ENCODE measurements at places on chromosomes 1 and 21.
A peak's percentile ranks its signal among the peaks of the same experiment; 100 is the strongest.

DNA sequence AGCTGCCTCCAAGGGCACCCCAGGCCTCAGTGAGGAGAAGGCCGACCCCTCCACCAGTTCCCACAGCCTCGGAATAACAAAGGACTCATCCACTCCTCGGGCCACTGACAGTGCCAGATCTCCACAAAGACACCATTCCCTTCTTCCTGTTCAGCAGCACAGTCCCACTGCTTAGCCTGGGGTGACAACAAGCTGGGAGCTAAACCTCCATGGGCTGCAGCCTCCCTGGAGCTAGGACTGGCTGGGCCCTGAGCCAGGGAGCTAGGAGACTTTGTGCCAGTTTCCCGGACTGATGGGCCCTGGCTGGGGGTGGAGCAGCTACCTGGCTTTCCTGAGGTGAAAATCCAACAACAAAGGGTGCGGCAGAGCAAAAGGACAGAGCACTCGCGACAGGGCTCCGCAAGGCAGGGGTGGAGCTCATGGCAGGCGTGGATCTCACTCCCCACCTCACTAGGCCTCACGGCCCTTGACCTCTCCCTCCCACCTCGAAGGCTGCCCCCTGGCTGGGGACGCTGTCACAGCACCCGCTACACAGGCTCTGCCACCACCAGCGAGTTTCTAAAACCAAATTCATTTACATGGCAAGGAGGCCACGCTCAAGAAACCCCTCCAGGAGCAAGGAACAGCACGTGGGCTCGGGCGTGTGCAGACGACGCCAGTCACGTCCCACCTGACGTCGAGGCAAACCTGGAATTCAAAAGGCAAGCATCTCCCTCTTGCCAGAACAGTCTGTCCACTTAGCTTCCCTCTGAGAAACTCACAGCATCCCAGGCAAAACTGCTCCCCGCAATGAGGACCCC lies 13.8 kb downstream of the SLC35E2B start:
- no peak for DNase-seq

DNA sequence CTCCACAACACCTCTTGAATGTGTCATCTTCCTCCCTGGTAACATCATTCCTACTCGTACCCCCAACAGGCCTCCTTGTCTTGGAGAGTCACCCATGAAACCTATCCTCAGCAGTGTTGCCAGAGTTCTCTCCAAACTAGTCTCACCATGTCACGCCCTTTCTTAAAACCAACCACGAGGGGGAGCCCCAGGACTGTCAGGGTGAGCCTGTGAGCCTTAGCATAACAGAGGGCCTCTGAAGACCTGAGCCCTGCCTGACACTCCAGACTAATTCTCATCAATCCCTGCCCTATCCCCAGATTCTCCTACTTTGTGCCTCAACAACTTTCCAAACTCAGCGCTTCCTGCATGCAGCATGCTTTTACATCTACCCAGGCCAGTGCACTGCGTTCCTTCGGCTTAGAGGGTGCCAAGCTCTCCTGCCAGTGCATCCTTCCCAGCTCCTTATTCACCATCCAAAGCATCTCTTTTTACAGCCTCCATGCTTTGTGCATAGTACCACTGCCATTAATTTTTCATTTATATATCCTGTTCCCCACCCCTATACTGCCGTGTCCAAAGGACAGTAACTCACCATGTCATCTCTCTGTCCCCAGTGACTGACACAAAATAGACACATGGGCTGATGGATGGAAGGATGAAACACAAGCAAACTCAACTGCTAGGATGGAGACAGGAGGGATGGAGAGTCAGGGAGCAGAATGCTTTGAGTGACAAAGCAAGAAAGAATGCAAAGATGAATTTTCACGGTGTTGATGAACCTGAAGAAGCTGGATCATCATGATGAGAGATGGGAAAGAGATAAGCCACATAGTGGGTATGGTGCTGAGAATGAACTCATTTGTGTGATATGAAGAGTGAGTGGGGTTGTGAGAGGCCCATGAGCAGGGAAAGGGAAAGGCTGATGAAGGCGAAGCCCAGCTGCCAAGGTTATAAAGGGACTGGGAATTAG lies 34.0 kb downstream of the ZNF697 start:
- peak; percentile 19 for DNase-seq

- no peak for DNase-seq
Observed at GRCh38 chr1:66876664-66877063, 48.0 kb downstream of the DNAI4 start.

DNA sequence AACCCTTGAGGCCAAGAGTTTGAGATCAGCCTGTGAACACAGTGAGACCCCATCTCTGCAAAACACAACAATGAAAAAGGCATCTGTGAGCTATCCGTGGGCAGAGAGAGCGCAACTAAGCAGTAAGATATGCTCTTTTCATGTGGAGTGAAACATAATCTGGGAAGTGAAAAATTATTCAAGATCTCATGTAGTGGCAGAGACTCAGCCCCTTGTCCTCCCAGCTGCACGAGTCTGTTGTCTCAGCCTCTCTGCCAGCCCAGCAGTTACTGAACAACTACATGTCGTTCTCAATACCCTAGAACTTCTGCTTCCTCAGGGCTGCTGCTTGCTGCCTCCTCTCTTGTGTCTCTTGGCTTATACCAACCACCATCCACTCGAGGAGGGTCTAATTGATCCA lies 61.3 kb upstream of the WDR26 start:
- no peak for DNase-seq

DNA sequence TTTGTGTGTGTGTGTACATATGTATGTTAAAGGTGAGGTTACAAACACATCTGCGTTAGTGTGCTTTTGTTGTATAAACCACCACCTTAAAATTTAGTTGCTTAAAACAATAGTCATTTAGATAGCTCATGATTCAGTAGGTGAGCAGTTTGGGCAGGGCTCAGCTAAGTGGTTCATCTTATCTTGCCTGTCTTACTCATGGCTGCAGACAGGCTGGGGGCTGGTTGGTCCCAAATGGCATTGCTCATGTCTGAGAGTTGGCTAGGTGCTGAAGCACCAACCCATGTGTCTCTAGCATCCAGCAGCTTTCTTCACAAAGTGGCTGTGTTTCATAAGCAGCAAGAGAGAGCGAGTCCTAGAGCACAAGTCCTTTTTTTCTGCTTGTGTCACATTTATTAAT lies 91.4 kb downstream of the MACF1 start:
- DNase-seq: no peak

- no peak for DNase-seq
Observed at GRCh38 chr1:47449822-47450552, 12.1 kb downstream of the FOXD2 start.

GRCh38 chr1:32223683-32224082 lies 1.5 kb downstream of the EIF3I start:
- DNase-seq: no peak

GRCh38 chr1:92872719-92873118 lies 40.9 kb downstream of the RPL5 start:
- DNase-seq: no peak
